Kidney tubule cell (primary cell): ENCODE measurements at places on chromosomes 1 and 21.

GRCh38 chr1:58824753-58825389 is 41.0 kb upstream of the JUN start:
- no peak for DNase-seq

DNA sequence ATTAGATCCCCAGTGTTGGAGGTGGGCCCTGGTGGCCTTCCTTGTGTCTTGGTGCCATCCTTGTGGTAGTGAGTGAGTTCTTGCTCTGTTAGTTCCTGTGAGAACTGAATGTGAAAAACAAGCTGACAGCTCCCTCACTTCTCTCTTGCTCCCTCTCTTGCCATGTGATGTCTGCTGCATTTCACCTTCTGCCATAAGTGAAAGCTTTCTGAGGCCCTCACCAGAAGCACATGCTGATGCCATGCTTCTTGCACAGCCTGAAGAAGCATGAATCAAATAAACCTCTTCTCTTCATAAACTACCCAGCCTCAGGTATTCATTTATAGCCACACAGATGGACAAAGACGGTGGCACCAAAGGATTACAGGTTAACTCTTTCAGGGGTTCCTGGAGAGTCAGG is 166.1 kb upstream of the ETV3 start:
- DNase-seq: no peak

DNA sequence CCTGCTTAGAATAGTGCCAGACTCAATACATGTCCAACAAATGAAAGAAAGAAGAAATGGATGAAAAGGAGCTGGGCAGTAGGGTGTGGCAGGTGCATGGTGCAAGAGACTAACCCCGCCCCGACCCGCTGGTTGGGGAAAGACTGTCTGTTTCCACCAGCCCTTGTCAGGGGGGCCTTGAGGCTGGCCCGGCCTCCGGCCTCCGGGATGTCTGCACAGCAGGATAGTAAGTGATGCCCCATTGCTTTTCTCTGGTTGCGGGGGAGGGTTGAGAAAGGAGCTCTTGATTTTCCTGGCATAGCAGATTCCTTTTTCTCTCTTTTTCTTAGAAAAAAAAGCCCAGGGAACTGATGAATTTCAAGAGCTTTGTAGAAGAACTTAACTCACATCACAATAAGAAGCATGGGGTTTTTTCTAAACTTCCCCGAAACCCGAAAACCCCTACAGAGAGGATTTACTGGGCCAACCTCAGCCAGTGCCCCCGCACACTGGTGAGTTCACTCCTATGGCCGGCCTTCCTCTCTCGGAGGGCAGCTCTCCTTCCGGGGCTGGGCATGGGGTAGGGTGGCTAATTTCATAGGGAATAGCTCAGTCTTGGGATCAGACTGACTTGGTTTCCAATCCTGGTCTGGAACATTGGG is 12.5 kb upstream of the TTC22 start:
- no peak for DNase-seq

- DNase-seq: no peak
These were observed 17.8 kb upstream of the GUCA2B start for GRCh38 chr1:42135426-42135825.

DNA sequence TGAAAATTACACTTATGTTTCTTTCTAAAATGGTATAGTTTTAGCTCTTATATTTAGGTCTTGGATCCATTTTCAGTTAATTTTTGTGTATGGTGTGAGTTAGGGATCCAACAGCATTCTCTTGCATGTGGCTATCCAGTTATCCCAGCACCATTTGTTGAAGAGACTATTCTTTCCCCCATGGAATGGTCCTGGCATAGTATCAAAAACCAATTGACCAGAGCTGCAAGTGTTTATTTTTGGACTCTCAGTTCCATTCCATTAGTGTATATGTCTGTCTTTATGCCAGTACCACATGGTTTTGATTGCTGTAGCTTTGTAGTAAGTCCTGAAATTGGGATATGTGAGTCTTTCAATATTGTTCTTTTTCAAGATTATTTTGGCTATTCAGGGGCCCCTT is 14.3 kb downstream of the TTLL10 start:
- DNase-seq: no peak

DNA sequence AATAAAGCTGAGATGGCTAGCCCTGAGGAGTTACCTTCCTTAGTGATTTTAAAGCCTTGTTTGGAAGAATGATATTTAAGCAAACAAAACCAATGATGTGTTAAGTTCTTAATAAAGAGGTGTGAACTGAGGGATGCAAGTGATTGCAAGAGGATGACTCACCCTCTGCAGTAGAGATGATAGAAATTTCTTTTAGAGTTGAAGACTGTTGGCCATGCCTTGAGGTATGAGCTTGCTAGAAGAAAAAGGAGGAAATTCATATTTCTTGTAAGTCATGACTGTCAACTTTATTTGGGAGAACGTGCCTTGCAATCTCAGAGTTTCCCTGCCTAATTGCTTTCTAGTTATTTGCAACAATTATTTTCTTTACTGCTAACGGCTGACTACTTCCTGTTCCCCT is 94.7 kb downstream of the PLA2G4A start:
- peak; percentile 21 for DNase-seq
